ENCODE measurements at places on chromosomes 3 and 15.

- no peak for DNase-seq
These were observed 101.0 kb downstream of the MYLK start for GRCh38 chr3:123783050-123783689.

DNA sequence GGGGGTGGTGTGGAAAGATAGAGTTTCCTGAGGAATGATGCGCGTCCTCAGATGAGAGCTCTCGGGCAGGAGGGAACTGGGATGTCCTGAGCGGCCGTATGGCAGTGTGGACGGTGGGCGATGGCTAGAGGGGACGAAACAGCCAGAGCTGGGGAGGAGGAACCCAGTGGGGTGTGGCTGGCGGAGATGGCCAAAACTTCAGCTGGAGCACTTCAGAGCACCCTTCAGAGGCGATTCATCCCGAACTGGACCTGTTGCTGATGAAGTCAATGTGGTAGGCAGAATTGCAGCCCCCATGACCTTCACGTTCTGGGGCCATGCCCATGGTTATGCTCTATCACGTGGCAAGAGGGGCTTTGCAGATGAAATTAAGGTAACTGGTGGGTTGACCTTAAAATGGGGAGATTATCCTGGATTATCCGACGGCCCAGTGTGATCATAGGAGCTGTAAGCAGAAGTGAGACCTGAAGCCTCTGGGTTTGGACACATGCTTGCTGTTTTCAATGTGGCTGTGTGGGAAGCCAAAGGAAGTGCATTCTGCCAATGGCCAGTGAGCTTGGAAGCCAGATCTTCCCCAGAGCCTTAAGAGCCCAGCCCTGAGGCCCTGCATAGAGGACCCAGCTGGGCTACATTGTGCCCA, 52.3 kb downstream of the ATP1B3 start:
- no peak for DNase-seq

GRCh38 chr3:118945834-118946233, 88.8 kb downstream of the IGSF11 start:
- DNase-seq: no peak

- no peak for DNase-seq
These were observed 436.8 kb downstream of the MFSD1 start for GRCh38 chr3:159238646-159239045.

DNA sequence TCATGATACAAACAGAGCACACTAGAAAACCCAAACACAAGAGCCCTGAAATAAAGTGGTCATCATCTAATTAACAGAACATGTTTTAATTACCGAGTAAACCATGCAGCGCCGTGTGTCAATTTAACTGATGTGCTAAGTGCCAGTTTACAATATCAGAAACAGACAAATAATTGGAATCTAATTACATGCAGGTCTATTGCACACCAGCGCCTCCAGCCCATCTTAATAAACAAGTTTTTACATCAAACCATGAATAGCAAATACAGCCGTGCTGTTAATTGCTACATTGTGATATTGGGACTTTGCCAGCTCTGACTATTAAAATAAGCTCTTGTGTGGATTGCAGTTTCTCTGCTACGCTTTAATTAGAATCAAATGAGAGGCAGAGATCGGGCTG, 510.2 kb upstream of the MDFIC2 start:
- no peak for DNase-seq

All from CD4-positive, alpha-beta T cell treated with Interleukin-10 for 1 hour (primary cell).